ENCODE measurements at places on chromosomes 1 and 21.

DNA sequence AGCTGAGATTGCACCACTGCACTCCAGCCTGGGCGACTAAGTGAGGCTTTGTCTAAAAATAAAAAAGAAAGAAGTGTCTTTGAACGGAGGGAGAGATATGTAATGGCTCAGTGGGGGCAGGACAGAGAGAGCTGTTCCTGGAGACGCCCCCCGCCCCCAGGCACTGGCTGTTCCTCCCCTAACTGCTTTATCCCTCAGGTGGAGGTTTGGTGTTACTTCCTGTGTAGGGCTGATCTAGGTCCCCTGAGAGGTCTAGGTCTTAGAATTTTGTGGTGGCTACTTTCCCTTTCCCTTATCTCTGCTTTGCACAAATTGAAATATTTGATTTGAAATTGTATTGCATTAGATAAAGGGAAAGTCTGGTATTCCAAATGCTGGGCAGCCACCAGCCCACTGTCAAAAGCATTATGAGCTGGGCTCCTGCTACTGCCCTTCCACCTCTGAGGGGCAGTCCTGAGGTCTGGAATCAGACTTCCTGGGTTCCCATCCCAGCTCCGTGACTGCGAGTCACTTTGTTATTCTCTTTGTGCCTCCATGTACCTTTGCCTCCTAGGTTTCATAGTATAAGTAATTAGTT is 134.8 kb upstream of the KIF26B start:
- no peak for DNase-seq

DNA sequence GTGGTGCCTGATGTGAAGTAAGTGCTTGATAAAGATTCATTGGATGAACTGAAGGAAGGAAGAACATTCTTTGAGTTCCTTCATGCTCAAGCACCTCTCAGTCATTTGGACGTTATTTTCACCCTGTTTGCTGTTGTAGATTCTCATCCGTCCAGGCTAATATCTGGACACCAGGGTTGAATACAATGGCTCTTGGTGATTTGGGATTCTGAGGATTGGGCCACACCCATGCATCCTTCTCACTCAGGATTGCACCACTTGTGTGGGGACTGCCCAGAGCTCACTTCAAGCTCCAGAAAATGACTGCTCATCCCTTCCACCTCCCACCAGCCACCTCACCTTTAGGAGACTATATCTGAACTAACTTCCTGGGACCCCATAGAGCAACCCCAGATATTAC is 117.1 kb upstream of the IPO9 start:
- no peak for DNase-seq

DNA sequence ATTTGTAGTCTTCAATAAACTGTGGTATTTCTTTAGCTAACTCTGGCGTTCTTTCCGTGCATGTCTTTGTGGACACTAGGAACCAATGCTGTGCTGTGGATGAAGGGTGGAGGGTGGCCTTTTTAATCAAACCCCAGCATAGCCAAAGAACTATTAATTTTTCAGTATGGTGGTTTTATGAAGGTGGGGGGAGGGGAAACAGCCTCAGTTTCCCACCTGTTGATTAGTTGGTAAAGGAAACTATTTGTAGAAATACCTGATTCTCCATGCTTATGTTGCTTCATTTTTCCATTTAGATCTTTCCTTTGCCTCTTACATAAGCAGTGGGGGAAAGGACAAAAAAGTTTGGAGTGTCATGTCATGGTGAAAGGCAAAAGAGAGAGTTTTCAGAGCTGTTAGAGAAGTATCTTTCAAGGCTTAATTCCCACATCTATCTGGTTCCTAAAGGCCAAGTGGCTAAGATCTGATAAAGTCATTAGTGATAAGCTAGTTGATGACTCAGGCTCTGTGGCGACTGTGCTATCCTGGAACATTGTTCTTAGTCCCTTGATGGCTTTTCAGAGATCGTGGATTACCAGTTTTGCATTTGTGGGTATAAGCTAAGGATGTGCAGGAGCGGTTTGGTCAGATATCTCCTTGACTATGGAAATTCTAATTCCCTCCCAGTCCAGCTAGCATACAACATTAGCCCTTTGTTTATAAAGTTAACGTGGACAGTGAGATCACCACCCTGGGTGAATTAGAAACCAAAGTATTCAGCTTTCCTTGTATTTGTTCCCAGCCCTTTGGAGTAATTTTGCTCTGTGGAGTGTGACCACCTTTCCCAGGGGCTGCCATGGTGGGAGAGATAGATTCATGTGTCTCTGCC is 8.7 kb upstream of the HAX1 start:
- no peak for DNase-seq

GRCh38 chr1:156489935-156490293 is 10.7 kb downstream of the MEF2D start:
- no peak for DNase-seq

- DNase-seq, result no peak
Observed at GRCh38 chr1:219317762-219318353, 144.2 kb downstream of the LYPLAL1 start.

- DNase-seq, result no peak
Observed at GRCh38 chr1:11448373-11449099, 30.4 kb upstream of the DISP3 start.

DNA sequence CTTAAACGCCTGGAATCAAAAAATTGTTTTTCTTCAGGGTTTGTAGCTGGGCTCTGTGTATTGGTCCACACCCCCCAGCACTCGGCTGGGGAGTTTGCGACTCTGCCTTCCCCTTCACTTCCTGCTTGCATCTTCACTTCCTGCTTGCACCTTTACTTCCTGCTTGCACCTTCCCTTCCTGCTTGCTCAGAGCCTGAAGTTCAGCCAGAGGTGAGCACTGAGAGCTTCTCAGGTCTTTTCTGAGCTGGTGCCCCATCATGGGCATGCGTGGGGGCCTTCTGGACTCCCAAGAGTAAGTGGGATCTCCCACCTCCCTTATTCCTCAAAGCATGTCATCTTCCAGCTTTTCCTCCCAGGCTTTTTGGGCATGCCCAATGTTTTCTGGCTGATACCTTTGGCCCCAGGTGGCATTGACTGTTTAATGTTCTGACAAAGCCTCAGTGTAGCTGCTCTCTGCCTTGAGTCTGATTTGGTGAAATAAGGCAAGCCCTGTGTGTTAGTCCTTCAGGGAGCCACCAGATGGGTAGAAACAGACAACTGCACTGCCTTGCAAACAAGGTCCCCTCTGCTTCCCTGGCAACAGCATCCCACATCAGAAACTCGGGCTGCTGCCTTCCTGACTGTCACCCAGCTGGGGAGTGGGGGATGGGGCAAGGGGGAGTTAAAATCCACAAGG is 3.5 kb downstream of the KRTAP10-2 start:
- no peak for DNase-seq

- DNase-seq, result no peak
Observed at GRCh38 chr1:165152727-165153126, 203.8 kb downstream of the LMX1A start.

DNA sequence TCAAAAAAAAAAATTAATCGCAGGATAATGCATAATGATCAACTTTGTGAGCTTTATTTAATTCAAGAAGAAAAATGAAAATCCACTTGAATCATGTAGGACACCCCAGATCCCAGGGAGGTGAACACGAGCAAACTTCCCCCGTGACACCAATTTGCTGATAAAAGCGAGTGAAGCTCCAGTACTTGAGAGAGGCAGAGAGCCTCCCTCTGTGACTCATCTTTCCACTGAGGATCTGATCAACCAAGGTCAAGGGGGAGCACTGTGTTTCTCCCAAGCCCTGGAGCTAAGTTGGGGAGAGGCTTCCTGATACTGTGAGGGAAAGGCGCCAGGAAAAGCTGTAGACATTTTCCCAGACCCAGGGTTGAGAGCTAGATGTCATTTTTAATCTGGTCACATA is 160.9 kb downstream of the SLC44A5 start:
- DNase-seq, result no peak

DNA sequence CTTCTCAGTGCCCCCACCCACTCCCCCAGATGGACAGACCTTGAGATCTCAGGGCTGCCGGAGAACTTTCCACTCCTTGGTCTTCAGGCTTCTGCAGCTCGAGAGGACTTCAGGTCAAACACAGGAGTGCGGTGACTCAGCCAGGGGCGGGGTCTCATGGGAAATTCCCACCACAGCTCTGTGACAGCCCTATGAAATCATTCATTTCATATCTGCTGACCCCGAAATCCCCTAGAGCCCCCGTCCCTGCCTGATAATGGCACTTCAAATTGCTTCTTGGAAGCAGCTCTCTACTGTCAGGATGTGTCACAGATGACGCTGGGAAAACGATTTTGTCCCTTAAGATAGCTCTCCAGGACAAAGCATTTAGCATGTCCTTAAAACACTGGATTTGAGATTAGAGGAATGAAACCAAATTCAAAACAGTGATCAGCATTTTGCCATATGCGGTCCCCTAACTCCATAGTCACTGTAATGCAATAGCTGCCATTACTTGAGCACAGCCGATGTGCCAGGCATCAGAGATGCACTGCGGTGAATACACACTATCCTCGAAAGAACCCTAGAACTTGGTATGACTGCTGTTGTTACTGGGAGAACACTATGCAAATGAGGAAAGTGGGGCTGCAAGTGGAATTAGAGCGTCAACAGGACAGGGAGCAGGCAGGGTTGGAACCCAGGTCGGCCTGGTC is at the start of gene TNFRSF9:
Gene TNFRSF9 (minus strand): TSS at position 95 of the 692 bp plus-strand sequence. CDS start 845 bp downstream, outside the sequence.
- no peak for DNase-seq

DNA sequence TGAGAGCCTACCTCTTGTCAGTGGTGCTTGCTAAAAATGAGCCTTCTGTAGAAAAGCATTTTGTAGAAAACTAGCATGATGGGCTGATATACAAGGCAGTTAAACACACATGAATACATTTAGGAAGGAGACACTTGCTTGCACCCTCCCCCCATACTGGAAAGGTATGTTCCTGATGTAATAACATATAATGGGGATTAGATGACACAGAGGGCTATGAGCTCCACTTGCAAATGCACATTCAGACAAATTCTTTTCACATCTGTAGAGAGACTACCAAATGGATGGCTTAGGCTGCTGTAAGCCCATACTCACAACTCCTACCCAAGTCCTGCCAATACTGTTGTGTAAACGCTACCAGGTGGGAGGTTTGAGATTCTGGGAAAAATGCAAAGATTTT is 634.0 kb downstream of the SMYD3 start:
- no peak for DNase-seq

GRCh38 chr1:239247285-239247684 is 139.1 kb upstream of the CHRM3 start:
- DNase-seq, result no peak

DNA sequence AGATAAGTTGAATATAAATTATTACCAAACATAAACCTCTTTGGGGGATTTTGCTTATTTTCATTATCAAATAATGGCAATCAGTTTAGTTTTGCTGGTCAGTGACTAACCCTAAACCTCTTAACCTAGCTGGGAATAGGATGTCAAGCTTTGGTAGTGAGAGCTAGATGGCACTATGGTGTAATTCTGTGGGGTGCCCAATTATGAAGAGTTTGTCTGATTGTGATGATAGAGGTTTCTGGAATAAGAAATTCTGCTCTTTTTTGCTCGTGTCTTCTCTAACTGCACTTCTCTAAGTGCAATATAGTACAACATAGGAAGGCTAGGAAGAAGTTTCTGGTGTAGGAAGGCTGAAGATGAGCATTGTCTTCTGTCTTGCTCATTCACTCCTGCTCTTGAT is 59.8 kb downstream of the XCL1 start:
- peak; percentile 10 for DNase-seq

Measured in frontal cortex (tissue), 4 donors.